ENCODE measurements at places on chromosomes 13 and 19.

DNA sequence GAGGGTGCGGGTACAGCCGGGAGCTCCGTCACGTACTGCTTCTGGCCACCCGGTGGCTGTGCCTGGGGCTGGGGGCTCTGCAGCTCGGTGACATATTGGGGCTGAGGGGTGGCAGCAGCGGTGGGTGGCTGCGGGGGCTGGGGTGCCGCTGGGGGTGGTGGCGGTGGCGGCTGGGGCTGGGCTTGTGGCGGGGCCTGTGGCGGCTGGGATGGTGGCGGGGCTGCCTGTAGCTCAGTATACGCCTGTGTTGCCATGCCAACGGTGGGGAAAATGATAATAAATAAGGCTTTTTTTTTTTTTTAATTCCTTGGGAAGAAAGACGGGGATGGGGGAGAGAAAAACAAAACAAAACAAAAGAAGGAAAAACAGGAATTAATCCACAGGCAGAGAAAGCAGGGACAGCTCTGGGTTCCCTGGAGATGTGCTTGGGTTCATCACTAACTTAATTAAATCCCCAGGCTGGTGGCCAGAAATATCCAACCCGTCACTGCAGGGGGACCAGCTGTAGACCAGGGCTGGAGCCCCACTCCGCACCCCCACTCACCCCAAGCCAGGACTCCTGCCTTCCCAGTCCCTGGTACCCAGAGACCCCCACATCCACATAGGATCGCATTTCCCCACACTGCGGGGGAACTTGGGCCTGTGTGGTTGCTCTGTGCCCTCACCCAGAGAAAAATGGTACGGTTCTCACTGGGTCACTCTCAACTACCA, 12.4 kb downstream of the RFX1 start:
- no peak for DNase-seq

DNA sequence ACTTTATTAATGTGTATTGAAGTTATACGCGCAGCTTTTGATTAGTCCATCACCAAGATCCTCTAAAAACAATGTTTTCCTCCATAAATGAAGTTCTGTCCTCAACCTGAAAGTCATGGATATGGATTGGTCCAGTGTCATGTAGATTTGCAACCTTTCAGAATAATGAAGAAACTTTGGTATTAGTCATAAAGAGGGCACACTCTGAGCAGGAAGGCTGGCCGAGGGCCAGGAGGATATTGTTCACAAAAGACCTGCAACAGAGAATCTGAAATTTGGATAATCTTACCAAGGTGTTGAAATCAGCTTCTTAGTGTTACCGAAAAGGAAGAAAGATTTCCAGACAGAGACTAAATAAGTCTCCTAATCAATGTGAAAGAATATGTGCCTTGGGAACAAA, 20.7 kb downstream of the CLDN10 start:
- DNase-seq = no peak

DNA sequence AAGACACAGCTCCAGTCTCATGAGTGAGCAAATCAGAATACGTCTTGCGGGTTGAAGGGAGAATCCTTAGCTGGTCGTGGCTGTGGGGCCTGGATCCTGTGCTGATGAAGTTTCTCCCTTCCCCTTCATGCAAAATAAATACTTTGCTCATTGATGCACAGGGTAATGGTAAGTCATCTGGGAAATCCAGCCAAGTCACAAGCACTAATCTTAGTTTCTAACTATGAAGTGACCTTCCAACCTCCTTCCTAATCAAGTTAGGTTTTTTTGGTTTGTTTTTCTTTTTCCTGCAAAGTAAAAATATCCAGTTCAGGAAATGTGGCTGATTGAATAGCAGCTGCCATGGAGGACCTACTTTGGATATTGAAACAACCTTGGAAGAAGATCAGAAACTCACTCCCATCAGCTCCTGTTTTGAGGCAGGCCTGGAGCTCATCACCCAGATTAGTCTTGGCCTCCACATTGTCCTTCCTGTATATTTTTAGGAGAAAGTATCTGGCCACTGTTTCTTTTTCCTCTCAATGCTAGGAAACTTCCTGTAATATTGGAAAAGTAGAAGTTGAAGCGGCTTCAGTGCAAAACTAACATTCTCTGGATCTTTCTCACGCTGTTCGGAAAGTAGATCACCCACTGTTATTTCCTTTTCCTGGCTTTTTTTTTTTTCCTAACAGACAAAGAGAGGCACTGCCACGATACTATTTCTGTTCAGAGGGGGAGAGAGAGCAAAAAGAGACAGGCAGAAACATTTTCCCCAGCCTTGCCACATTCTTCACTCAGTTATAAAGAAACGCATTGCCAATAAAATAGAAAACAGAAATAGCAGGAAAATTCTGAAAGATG, 12.3 kb upstream of the ARL11 start:
- no peak for DNase-seq

- DNase-seq = no peak
These were observed 51.6 kb downstream of the SOX1 start for GRCh38 chr13:112118451-112119064.

- no peak for DNase-seq
These were observed 22.5 kb downstream of the PABPC3 start for GRCh38 chr13:25118378-25118905.

GRCh38 chr19:52734331-52734892, 432 bp downstream of the ZNF611 start:
- DNase-seq = no peak

GRCh38 chr19:29372921-29373797, 152.6 kb upstream of the VSTM2B start:
- no peak for DNase-seq

GRCh38 chr13:46778890-46779289, 18.1 kb downstream of the ESD start:
- no peak for DNase-seq

- no peak for DNase-seq
These were observed 1.8 kb downstream of the AXL start for GRCh38 chr19:41220811-41221210.

DNA sequence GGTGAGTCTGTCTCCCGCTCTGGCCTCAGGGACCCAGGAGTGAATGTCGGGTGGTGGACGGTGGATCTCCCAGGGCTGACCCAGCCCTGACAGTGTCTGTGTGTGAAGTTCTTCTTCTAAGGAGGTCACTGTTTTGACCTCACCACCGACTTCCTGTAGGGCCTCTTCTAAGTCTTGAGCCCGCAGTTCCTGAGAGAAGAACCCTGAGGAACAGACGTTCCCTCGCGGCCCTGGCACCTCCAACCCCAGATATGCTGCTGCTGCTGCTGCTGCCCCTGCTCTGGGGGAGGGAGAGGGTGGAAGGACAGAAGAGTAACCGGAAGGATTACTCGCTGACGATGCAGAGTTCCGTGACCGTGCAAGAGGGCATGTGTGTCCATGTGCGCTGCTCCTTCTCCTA, at the start of gene SIGLEC7:
Gene SIGLEC7 (plus strand): TSS at position 183 of the 400 bp plus-strand sequence. CDS start 69 bp downstream, at position 252.
- DNase-seq = no peak

GRCh38 chr19:47100290-47100689, 13.3 kb downstream of the ZC3H4 start:
- DNase-seq = no peak

DNA sequence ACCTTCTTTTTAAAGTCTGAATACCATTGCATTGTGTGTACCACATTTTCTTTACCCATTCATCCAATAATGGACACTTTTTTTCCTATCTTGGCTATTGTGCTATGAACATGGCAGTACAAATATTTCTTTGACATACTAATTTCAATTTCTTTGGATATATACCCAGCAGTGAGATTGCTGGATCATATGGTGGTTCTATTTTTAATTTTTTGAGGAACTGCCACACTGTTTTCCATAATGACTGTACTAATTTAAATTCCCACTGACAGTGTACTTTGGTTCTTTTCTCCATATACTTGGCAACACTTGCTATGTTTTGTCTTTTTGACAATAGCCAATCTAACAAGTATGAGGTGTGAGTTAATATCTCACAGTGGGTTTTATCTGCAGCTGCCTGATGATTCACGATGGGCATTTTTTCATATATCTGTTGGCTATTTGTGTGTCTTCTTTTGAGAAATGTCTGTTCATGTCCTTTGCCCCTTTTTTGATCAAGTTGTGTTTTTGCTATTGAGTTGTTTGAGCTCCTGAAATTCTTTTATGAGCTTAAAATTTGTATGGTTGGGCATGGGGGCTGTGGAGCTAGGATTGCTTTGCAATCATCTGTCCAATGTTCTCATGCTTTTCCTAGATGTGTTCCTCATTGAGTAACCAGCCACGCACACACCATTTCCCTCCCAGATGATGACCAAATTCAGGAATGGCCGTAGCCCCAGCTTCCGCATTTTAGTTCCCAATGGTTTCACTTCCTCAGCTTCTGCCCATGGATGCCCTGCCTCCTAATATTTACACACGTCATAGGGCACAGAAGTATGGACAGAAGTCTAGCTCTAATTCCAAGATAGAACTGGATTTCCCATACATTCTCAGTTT, 380.0 kb upstream of the SGCG start:
- no peak for DNase-seq

- DNase-seq = no peak
These were observed 7.6 kb downstream of the LGALS4 start for GRCh38 chr19:38805180-38805579.

DNA sequence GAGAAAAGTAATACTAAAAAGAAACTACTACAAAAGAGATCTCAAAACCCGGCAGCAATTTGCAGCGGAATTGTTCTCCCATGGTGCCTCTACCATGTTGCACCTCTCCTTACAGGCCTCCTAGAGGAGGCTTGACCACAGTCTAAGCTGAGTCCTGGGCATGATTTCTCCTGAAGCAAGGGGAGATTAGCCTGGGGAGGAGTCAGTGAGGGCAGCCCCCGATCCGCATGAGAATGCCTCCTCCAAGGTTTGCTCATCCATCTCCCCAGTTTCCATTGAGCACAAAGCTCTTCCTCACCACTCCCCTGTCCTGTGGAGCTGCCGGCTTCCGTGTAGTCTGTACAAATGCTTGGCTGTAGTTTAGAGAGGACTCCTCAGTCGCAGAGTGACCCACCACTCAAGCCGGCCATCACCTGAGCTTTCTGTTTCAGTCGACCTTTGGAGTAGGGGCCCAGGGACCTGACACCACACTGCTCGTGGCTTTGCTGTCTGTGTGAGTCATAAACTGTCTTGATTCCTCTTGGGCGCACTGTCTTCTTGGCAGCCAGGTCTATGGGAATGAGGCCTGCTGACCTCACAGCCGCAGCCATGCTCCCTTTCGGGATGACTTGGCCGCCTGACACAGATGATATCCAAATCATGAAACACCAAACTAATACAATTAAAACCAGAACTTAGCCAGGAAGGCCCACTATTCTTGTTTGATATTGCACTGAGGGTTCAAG, 72.3 kb downstream of the C1QTNF9 start:
- DNase-seq = no peak

Measured in NCI-H1436 treated with DMSO at 0.1 percent for 48 hours (cell line).